ENCODE measurements at places on chromosomes 11 and 22.

DNA sequence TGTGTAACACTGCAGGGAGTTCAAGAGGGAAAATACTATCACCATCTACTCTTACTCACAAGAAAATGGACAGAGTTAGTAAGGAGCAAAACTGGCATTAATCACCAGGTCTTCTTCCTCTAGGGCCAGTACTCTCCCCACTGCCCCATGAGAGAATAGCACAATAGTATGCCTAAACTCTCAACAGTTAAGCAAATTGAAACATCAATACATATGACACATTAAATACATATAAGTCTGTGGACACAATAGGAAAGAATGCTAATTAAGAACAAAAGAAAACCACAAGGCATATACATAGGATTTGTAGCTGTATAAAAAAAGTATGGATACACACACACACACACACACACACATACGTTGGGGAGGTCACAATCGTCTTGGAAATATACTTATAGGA, 197.9 kb upstream of the BDNF start:
- DNase-seq: no peak

DNA sequence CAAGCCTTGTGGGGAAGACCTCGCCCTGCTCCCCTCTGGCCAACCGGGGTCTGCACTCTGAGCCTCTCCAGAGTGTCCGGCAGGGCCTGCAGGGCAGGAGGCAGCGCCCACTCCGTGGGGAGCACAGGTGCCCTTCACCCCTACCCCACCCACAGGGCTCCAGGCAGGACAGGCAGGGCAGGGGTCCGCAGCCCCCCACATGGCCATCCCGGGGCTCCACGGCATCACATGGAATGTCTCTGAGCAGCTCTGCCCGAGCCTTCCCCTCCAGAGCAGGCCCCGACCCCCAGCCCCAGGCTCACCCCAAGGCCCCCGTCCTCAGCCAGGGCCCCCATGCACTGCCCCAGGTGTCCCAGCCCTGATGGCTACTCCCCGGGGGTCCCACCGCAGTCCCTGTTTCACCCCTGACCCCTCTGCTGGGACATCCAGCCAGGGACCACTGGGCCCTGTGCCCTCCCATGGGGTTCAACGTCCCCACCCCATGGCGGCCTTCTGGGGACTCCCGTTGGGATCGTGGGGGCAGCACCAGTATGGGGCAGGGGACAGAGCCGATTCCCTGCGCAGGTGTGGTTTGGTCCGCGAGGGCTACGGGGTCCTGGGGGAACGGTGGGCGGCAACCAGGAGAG, 77.7 kb downstream of the BRD1 start:
- DNase-seq: no peak

GRCh38 chr22:31802575-31802974, 48.8 kb downstream of the DEPDC5 start:
- no peak for DNase-seq

GRCh38 chr22:41021613-41022454, 70.6 kb upstream of the EP300 start:
- DNase-seq: peak; percentile 32

- no peak for DNase-seq
Observed at GRCh38 chr22:19986011-19986409, 30.6 kb downstream of the ARVCF start.

GRCh38 chr11:3886985-3887384, 31.5 kb downstream of the STIM1 start:
- no peak for DNase-seq

GRCh38 chr11:30984827-30985226, 384.7 kb downstream of the DCDC1 start:
- DNase-seq: no peak

DNA sequence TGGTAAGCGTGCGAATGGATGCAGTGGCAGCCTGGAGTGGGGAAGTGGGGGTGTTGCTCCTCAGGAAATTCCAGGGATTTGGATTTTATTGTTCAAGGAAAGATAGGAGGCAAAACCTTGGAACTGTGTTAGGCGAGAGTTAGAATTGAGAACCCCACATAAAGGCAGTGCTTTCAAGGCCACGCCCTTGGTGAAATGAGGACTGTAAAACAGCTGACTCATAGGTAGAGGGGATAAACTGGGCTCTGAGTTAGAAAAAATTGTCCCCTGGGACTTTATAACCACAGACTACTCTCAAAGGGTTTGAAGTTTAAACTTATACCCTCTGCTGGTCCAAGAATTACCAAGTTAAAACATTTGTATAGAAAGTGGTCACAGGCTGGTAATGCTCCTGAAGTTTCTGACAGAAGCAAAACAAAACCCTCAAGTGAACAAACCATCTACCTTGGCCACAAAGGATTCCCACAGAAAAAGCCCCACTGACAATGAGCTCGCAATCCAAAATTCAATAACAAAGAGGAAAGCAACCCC, 250.3 kb upstream of the TBCEL start:
- no peak for DNase-seq

Data from stimulated activated CD4-positive, alpha-beta T cell treated with anti-CD3 and anti-CD28 coated beads, TNF-alpha, amount 100 ng/mL, for 48 hours (primary cell).